ENCODE measurements at places on chromosomes 4 and X.

DNA sequence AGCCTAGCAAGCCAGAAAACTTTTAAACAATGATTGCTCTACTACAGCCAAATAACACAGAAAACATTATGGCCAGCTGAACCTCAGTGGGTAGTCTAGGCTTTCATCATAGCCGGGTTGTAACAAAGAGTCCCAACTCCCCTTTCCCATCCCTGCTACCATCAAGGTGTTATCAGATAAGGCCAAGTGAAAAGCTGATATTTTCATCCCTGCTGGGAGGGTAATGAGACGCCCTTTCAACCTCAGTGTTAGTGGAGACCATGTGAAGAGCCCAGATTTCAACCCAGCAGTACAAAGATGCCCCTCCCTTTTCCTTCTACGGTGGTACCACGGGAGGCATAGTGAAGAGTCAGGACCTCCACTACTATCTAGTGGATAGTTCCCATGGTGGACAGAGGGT is 433.7 kb downstream of the GPM6A start:
- DNase-seq: no peak

DNA sequence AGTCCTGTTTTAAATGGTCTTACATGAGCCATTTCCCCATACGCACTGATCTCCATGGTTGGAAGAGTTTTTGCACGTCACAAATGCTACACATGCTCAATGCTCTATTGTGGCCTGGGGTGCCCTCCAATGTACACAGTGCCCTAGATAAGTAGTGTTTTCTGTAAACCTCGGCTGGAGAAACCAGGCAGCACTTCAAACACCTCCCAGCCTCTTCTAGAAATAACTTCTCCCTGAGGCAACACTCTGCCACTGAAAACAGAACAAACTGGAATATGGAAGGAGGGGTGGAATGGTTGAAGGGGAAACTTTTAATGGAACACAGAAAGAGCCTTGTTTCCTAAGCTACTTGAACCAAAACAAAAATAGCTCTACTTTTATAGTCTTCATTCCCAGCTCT is 123.9 kb upstream of the CBR4 start:
- peak; percentile 13 for DNase-seq

DNA sequence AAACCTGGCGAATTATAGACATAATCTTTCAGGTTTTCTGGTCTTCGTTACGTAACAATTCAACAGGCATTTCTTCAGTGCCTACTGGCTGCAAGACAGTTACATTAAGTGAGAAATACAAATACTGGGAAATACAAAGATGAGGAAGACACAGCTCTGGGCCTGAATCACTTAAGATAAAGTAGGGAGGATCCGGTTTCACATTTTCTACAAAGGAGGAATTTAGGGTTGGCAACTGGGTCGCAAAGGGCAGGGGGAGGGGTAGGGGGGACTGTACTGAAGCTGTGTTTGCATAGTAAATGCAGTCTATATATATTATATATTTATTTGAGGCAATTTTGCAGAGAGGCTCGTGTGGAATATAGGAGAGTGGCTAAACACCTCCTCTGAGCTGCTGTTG is 107.4 kb downstream of the MAML3 start:
- no peak for DNase-seq

GRCh38 chr4:151785484-151786157 is 24.8 kb upstream of the GATB start:
- no peak for DNase-seq

All from G401 (cell line).